ENCODE measurements at places on chromosomes 2 and 18.

DNA sequence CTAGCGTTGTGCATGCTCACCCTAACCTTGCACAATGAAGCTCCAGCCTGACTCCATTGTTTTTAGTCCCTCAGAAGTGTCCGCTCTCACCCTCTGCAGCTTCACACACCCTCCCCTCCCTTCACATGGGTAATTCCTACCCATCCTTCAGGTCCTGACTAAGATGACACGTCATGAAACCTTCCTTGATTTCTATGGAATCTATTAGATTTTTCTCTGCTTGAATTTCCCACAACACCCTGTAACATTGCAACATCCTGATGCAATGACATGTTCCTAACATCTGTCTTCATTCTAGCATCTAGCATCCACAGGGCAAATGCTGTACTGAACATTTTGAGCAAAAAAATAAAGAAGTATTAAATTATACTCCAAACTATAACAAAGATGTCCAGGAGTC lies 77.0 kb upstream of the PID1 start:
- DNase-seq: no peak

DNA sequence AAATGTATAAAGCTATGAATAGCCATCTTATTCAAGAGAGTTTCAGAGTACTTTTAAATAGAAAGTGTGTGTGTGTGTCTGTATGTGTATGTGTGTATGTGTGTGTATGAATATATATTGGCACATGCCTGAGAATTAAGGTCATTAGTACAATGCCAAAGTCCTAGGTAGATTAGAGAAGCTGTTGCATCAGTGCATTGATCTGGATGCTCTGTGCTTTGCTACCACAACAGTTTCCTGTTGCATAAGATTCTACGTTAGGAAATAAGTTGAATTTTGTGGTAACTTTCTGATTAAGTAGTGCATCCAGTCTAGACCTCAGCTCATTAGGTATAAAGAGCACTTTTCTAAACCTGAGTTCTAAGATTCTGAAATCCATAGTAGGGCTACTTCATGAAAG lies 1102.8 kb upstream of the KLHL29 start:
- peak; percentile 17 for DNase-seq

DNA sequence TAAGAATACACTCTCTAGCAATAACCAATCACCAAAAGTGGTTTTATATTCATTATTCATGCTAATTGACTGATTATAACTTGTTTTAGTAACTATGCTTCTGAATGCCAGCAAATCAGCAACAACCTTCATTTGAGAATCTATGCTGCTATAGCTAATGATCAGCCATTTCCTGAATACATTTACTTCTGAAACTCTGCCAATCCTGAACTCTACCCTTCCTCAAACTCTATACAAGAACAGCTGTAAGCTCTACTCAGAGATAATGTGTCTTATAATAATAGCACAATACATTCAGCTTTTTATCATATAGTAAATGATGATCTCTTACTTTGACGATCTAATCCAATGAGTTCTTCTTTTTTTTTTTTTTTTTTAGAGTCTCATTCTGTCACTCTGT lies 85.7 kb upstream of the EPAS1 start:
- no peak for DNase-seq

GRCh38 chr2:79085382-79085781 lies 2.4 kb downstream of the REG1B start:
- no peak for DNase-seq

DNA sequence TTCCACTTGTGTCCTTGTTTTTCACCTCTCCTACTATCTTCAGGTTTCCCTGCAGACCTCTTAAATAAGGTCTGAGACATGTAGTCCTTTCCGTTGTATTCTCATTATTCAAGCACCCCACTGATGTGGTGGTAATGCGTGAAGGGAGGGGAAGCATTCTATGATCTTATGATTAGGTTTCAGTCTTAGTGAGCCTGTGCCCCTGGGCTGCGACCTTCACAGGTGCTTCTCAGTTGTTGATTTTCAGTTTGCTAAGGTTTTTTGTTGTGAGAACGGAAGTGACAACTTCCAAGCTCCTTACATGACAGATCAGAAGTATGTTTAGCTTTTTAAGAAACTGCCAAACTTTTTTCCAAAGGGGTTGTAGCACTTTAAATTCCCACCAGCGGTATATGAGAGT lies 41.3 kb downstream of the VPS54 start:
- DNase-seq: no peak
